Thoracic aorta (tissue), 2 donors: ENCODE measurements at places on chromosomes 2 and 18. TPM values are rescaled to one million over a fixed set of nuclear protein-coding genes. Genes with fewer than 3 reads are reported as not detected.

AKAIN1 gene
- not detected for total RNA-seq

NEU2 gene
- total RNA-seq: not detected

CNDP1 gene
- not detected for total RNA-seq

COLEC12 gene
- total RNA-seq: 21.3 TPM

TMEFF2 gene
- total RNA-seq: 0.21 TPM

SERPINB12 gene
- not detected for total RNA-seq

SLC19A3 gene
- 4.9 TPM for total RNA-seq

GPR45 gene
- total RNA-seq: not detected

ALLC gene
- total RNA-seq: 1.1 TPM

- no peak overlapping the region for H3K4me3 ChIP-seq
- no peaks in the 10 kb centered on the region for H3K36me3 ChIP-seq
- H3K27ac ChIP-seq: no peak overlapping the region
- DNase-seq: no peak
- H3K27me3 ChIP-seq: no peaks in the 10 kb centered on the region
Measured at GRCh38 chr18:6058941-6059340, 163.6 kb upstream of the TMEM200C start.

DNA sequence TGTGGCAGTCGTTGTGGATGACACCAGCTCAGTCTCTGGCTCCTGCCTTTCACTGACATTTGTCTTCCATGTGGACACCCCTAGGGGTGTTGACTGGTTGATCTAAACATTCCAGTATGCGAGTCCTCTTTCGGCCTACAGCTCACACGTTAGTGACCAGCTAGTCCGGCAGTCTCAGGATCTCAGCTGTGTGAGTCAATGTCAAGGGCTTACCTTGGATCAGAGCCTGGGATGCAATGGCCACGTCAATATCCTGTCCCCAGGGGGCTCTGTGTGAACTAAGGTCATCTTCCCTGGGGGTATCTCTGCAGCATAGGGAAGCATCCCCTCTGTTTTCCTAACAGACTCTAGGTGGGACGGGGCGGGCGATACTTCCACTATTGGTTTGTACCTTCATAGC lies 35.1 kb upstream of the YWHAQ start:
- H3K4me1 ChIP-seq: no peaks in the 10 kb centered on the region
- no peak overlapping the region for H3K27ac ChIP-seq
- no peaks in the 10 kb centered on the region for H3K36me3 ChIP-seq
- no peak for DNase-seq
- H3K4me3 ChIP-seq: no peak overlapping the region

GRCh38 chr2:188573453-188573852 lies 281.8 kb downstream of the GULP1 start:
- H3K4me3 ChIP-seq: no peak overlapping the region
- no peak overlapping the region for H3K27ac ChIP-seq
- no peak for DNase-seq
- H3K27me3 ChIP-seq: no peaks in the 10 kb centered on the region
- peaks cover 7% of the 10 kb centered on the region for H3K4me1 ChIP-seq
- peaks cover 4% of the 10 kb centered on the region for H3K36me3 ChIP-seq

DNA sequence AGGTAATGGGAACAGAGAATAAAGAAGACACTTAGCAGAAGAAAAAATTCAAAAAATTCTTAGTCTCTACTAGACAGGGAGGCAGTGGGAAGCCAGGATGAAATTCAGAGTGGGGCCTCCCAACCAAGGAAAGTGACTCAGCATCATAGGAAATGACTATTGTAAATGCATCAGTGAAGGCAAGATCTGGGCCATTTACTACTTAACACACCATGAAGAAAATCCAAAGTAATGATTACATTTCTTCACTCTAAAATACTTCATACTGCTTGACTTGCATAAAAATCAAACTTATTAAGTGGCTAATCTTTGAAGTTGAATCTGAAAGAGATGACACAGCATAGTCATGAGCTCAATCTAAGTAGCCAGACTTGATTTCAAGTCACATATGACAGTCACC lies 405.8 kb upstream of the SLC39A10 start:
- DNase-seq: no peak
- no peak overlapping the region for H3K27ac ChIP-seq
- no peak overlapping the region for H3K4me3 ChIP-seq
- H3K36me3 ChIP-seq: no peaks in the 10 kb centered on the region

- no peak overlapping the region for H3K27ac ChIP-seq
- H3K4me3 ChIP-seq: no peak overlapping the region
- peaks cover 8% of the 10 kb centered on the region for H3K36me3 ChIP-seq
- H3K27me3 ChIP-seq: no peaks in the 10 kb centered on the region
Measured at GRCh38 chr2:237979331-237979730, 12.5 kb downstream of the UBE2F start.

GRCh38 chr2:217204358-217204757 lies 344.5 kb upstream of the TNP1 start:
- no peak overlapping the region for H3K27ac ChIP-seq
- H3K27me3 ChIP-seq: no peaks in the 10 kb centered on the region
- no peaks in the 10 kb centered on the region for H3K4me1 ChIP-seq
- no peaks in the 10 kb centered on the region for H3K36me3 ChIP-seq
- no peak overlapping the region for H3K4me3 ChIP-seq

DNA sequence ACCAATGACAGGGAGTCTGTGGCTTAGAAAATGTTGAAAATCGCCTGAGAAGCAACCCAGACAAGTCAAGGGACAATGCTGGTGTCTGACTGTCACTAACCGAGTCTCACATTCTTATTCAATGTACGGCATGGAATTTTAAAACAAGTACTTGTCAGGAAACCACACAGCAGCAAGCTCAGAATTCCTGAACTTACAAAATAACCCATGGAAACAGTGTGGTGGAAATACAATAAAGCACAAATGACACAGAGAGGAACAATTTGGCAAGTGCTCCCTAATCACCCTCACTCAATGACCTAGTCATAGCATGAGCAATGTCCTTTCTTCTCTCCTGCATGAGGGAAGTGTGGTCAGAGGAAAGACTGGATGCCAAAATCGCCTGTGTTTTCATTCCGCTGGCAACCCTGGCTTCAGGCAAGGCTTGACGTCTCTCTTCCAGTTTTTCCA lies 154.0 kb downstream of the SATB2 start:
- peak; percentile 9 for DNase-seq
- no peaks in the 10 kb centered on the region for H3K36me3 ChIP-seq
- peak overlapping the region; percentile 65 for H3K27ac ChIP-seq
- peaks cover 46% of the 10 kb centered on the region for H3K4me1 ChIP-seq

- DNase-seq: no peak
- peak overlapping the region; percentile 72 for H3K4me3 ChIP-seq
- H3K36me3 ChIP-seq: no peaks in the 10 kb centered on the region
- H3K27me3 ChIP-seq: no peaks in the 10 kb centered on the region
- peaks cover 19% of the 10 kb centered on the region for H3K4me1 ChIP-seq
- H3K27ac ChIP-seq: peak overlapping the region; percentile 92
Measured at GRCh38 chr2:70143314-70144150, 47.3 kb downstream of the C2orf42 start.

- H3K4me3 ChIP-seq: no peak overlapping the region
- no peaks in the 10 kb centered on the region for H3K36me3 ChIP-seq
- no peak for DNase-seq
- no peak overlapping the region for H3K27ac ChIP-seq
- H3K27me3 ChIP-seq: no peaks in the 10 kb centered on the region
Measured at GRCh38 chr2:222452422-222452950, 28.1 kb downstream of the SGPP2 start.

DNA sequence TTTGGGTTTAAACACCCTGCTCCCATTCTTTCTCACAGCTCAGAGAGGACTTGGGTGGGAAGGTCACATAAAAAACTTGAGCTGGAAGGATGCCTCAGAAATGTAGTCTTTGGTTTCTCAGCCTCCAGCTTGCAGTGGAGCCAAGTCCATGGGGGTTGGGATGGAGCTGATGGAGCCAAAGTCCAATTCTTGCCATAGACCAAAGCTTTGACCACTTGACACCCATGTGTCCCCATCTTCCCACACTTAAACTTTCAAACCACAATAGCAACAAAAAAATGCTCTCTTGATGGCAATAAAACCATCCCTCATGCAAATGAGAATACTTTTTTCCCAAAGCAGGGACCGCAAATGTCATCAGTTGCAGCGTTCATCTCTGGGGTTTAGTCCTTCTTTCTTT lies 14.7 kb upstream of the DAW1 start:
- no peak for DNase-seq
- H3K4me3 ChIP-seq: no peak overlapping the region
- H3K4me1 ChIP-seq: peaks cover 36% of the 10 kb centered on the region
- H3K27ac ChIP-seq: no peak overlapping the region
- H3K36me3 ChIP-seq: no peaks in the 10 kb centered on the region

DNA sequence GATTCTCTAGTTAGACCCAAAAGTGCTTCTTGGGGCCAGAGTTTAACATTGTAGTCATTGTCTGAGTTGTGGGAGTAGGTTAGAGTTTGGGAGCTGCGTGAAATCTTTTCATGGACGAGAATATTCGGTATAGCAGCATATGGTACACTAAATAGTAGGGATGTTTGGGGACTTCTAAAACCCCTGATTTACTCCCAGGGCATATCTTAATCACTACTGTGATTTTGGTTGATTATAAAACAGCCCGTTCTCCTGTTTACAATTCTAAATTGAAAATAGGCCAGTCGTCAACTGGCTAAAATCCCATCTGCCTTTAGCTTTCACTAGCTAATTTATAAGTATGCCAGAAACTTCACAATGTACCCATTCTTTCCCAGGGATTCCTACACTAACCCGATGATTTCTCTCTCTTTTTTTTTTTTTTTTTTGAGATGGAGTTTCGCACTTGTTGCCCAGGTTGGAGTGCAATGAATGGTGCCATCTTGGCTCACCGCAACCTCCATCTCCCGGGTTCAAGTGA lies 44.3 kb downstream of the MOB4 start:
- H3K4me3 ChIP-seq: no peak overlapping the region
- no peaks in the 10 kb centered on the region for H3K27me3 ChIP-seq
- H3K4me1 ChIP-seq: peaks cover 7% of the 10 kb centered on the region
- no peak for DNase-seq

- H3K27me3 ChIP-seq: no peaks in the 10 kb centered on the region
- H3K27ac ChIP-seq: no peak overlapping the region
- no peaks in the 10 kb centered on the region for H3K36me3 ChIP-seq
- H3K4me3 ChIP-seq: no peak overlapping the region
Measured at GRCh38 chr2:18276583-18277075, 283.8 kb downstream of the RDH14 start.

DNA sequence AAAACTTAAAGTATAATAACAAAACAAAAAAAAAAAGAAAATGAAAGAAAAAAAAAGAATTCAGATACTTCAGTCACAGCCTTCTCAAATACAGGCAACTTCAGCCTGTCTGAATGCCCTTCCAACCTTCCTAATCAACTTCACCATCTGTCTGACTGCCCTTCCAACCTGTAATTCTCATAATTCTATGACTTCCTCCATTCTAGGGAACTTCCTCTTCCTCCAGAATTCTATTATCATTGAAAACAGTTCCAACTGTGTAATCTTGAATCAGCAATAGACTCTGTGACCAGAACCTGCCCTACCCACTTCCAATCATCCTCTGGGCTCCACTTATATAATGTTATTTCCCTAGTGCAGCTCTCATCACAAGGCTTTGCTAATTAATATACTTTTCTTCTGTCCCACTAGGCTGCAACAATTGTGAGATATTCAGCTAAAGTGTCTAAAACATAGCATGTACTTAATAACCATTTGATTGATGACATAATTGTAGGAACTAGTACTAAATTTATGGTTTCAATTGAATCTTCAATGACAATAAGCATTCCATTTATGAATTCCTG lies 127.3 kb downstream of the UPP2 start:
- H3K4me3 ChIP-seq: no peak overlapping the region
- H3K36me3 ChIP-seq: no peaks in the 10 kb centered on the region
- H3K27me3 ChIP-seq: no peaks in the 10 kb centered on the region
- no peak overlapping the region for H3K27ac ChIP-seq
- no peaks in the 10 kb centered on the region for H3K4me1 ChIP-seq

GRCh38 chr2:160039166-160039903 lies 23.1 kb downstream of the PLA2R1 start:
- H3K27me3 ChIP-seq: no peaks in the 10 kb centered on the region
- H3K4me3 ChIP-seq: no peak overlapping the region
- DNase-seq: no peak
- peaks cover 3% of the 10 kb centered on the region for H3K36me3 ChIP-seq

GRCh38 chr2:176599796-176600485 lies 330.7 kb downstream of the MTX2 start:
- H3K4me1 ChIP-seq: no peaks in the 10 kb centered on the region
- no peaks in the 10 kb centered on the region for H3K36me3 ChIP-seq
- DNase-seq: no peak
- H3K4me3 ChIP-seq: no peak overlapping the region

DNA sequence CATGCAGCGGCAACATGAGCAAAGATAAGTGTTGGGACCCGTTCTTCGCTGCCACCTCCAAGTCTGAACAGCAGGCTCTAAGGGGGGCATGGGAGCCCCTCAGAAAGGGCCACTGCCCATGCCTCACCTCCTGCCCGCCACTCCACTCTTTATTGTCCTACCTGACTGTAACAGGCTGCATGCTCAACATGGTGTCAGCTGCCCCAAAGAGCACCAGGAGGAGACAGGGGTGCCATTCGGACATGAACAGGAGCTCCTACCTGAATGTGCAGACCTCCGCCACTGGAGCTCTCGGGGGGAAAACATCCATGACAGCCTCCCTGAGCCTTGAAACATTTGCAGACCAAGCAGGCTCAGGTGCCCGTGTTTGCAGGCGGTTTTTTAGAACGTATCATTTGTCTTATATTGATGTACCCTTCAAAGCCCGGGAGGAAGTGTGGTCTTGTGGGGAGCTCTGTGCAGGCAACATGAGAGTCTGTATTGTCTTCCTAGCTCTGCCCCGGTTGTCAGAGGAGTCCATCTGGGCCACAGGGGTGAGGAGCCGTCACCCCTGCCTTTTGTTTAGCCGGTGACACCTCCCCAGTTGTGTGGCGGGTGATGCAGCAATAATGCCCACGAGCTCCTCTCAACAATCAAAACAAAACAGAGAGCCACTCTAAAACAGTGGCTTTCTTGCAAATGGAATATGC lies 35.1 kb upstream of the CD8A start:
- no peak for DNase-seq
- H3K27me3 ChIP-seq: no peaks in the 10 kb centered on the region
- no peak overlapping the region for H3K4me3 ChIP-seq
- no peak overlapping the region for H3K27ac ChIP-seq

DNA sequence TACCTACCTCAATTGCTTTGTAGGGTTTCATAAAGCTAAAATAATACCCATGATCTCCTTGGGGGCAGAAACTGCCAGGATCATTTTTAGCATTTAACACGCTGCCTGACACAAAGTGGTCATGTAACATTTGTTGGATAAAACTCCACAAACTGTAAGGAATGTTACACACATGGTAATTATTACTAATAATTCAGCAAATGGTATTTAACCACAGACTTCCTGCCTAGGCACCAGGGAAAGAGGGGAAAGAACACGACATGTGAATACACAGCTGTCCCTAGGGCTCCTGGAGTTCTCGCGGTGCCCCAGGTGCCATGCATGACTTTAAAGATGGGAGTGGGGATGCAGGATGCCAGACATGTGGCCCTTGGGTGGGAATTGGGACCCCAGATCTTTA lies 43.5 kb downstream of the ASAP2 start:
- no peak for DNase-seq
- no peaks in the 10 kb centered on the region for H3K36me3 ChIP-seq
- peaks cover 72% of the 10 kb centered on the region for H3K4me1 ChIP-seq
- H3K27me3 ChIP-seq: no peaks in the 10 kb centered on the region

- H3K4me3 ChIP-seq: no peak overlapping the region
- H3K36me3 ChIP-seq: no peaks in the 10 kb centered on the region
- no peak overlapping the region for H3K27ac ChIP-seq
- no peaks in the 10 kb centered on the region for H3K4me1 ChIP-seq
- H3K27me3 ChIP-seq: no peaks in the 10 kb centered on the region
Measured at GRCh38 chr2:208192611-208193236, 2.9 kb upstream of the C2orf80 start.

- no peaks in the 10 kb centered on the region for H3K27me3 ChIP-seq
- no peak overlapping the region for H3K4me3 ChIP-seq
- DNase-seq: no peak
- no peak overlapping the region for H3K27ac ChIP-seq
- no peaks in the 10 kb centered on the region for H3K4me1 ChIP-seq
Measured at GRCh38 chr2:46481198-46482193, 2.1 kb downstream of the TMEM247 start.
